Activated naive CD8-positive, alpha-beta T cell treated with anti-CD3 and anti-CD28 coated beads for 36 hours (primary cell): ENCODE measurements at places on chromosomes 5 and 9. TPM values are rescaled to one million over a fixed set of nuclear protein-coding genes. Genes with fewer than 3 reads are reported as not detected.

- no peak for DNase-seq
- H3K27me3 ChIP-seq = peaks cover 2% of the 10 kb centered on the region
- no peak overlapping the region for H3K4me3 ChIP-seq
- no peaks in the 10 kb centered on the region for H3K36me3 ChIP-seq
- no peak overlapping the region for H3K27ac ChIP-seq
Observed at GRCh38 chr9:135224921-135225541, 137.6 kb downstream of the OLFM1 start.

DNA sequence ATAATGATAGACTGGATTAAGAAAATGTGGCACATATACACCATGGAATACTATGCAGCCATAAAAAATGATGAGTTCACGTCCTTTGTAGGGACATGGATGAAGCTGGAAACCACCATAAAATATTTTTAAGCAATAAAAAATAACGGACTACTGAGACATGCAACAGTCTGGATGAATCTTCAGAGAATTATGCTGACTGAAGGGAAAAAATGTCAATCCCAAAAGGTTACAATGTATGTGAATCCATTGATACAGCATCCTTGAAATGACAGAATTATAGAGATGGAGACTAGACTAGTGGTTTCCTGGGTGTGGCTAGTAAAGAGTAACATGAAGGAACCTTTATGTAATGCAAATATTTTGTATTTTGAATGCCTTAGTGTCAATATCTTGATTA lies 1808.6 kb upstream of the NUDT12 start:
- no peaks in the 10 kb centered on the region for H3K36me3 ChIP-seq
- H3K27ac ChIP-seq = no peak overlapping the region
- no peak for DNase-seq
- no peak overlapping the region for H3K4me3 ChIP-seq
- H3K27me3 ChIP-seq = no peaks in the 10 kb centered on the region

- H3K4me3 ChIP-seq = no peak overlapping the region
- no peaks in the 10 kb centered on the region for H3K4me1 ChIP-seq
- H3K36me3 ChIP-seq = no peaks in the 10 kb centered on the region
- no peaks in the 10 kb centered on the region for H3K27me3 ChIP-seq
Observed at GRCh38 chr9:93659044-93659836, 82.9 kb downstream of the PHF2 start.

Gene GRM6
- total RNA-seq = not detected

Gene GPR151
- not detected for total RNA-seq
